ENCODE measurements at places on chromosomes 5 and 9.

DNA sequence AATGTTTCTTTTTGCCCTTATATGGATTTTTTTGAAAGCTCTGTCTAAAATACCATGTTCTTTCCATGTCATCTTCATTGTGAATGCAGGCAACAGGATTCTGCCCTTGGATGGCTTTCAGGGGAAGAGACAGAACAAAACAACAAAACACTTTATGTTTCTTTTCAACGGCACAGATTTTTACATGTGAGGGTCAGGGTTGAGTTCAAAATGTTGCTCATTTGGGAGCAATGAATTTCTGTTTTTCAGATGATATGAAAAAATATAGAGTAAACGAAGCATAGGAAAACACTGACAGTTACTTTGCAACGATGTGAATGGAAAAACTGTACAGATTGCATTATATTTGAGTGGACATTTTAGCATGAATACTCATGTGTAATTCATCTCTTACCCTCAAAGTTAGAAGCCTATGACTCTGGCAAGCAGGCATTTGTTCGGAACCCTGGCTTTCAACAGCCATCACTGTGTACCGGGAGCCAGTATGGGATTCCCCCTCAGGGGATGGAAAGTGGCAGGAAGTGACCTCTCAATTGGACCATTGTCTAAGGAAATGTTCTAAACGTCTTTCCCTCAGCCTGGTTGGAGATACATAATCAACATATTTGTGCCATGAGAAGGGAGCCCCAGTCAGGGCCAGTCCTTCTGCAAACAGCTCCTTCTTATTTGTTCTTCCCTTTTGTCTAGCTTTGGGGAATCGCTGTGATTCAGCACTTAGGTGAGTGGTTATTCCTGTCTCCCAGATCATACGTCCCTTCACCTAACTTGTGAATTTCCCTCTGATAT is 153.9 kb upstream of the MEF2C start:
- no peak for DNase-seq

DNA sequence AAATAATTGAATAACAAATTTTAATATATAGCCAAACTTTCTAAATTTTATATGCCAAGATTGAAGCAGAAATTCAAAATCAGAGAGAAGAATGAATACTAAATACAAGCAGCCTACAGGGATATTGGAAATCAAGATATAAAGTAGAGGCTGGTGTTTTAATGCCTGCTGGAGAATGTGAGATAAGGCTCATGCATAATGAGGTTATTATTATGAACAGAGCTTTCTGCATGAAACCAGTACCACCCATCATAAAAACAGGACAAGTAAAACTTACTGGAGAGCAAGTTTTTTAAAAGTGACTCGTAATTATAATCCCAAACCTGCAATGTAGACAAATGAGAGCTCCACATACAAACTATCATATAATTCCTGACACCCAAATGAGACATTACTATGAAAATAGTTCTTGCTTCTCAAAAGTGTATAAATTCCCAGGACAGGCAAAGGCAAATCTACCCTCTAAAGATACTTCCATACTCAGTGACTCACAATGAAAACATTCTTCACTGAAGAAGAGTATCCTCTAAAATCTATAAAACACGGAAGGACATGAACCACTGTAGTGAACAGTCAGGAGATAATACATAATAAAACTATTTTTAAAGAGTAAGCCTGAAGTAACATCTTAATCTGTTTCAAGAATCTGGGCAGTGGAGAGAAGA is 532.0 kb upstream of the GRAMD2B start:
- no peak for DNase-seq

DNA sequence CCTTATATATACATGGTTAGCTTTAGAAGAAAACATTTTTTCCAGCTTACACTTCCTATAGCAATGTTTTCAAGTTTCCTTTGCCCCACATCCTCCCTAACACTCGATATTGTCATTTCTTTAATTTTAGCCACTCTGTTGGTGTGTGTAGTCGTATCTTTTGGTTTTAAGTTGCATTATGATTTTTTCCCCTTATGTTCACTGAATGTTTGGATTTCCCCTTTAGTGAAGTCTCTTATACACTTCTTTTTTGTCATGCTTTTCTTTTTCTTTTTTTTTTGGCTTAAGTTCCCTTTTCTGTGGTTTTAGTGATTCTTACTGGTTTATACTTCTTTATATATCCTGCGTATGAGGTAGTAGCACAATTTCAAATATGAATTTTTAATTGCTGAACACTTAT is 58.8 kb downstream of the KDM4C start:
- no peak for DNase-seq

DNA sequence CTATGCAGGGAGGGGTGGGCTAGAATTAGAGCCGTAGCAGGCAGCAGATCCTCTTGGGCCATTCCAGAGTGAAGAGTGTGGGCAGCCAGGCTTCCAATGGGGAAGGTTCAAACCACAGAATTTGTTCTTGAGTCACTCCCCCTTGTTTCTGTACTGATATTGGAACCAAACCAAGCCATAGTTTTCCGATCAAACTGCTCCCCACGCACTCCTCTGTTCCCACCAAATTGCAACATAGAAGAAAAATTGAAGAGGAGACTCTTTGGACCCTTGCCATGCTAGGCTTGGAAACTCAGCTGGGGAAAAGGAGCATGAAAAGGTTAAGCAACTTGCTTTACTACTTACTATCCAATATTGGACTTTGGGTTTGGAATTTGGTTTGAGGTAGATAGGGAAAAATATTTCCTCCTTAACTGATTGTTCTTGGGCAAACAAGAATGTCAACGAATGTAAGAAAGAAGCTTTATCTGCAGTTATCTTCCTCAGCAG is 165.8 kb upstream of the NR3C1 start:
- no peak for DNase-seq

- no peak for DNase-seq
Observed at GRCh38 chr9:129524582-129525270, 96.2 kb downstream of the C9orf50 start.

- DNase-seq: no peak
Observed at GRCh38 chr5:67813877-67814539, 401.5 kb upstream of the PIK3R1 start.

GRCh38 chr5:158877706-158878105 is 222.0 kb downstream of the EBF1 start:
- DNase-seq: no peak

GRCh38 chr5:137858223-137858916 is 9.3 kb upstream of the MYOT start:
- DNase-seq: no peak

DNA sequence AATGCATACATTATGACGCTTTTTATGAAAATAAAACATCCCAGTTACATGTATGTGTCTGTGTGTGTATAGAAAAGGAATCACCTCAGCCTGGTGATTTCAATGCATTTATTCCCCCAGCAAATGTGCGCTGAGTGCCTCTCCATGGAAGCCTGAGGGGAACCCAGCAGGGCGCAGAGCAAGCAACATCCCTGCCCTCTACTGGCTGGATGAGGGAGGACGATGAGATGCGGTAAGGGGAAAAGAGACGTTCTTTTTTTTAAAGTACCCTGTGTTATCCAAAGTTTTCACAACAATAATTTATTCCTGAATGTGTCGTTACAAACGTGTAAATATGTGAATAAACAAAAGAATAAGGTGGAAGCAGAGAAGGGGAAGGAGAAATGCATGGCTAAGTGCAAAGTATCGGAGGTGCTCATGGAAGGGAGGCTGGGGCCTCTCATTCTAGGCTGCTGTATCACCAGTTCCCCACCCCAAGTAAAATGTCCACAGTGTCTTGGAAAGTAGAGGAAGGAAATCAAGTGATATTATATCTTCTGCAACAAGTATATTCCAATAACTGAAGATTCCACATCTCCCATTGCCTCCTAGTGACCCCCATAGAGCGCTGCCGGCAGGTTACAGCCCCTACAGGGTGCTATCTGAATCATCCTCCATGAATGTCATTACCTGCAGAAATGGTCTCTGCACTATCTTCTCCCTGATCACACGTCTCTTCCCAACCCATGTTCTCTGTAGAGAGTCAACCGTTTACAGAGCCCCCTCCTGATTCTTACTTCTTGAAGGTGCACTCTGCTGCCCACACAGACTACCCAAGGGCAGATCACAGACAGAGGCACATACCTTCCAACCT is 13.0 kb upstream of the ABLIM3 start:
- no peak for DNase-seq

GRCh38 chr9:18989097-18989496 is 43.9 kb downstream of the SAXO1 start:
- DNase-seq: no peak

DNA sequence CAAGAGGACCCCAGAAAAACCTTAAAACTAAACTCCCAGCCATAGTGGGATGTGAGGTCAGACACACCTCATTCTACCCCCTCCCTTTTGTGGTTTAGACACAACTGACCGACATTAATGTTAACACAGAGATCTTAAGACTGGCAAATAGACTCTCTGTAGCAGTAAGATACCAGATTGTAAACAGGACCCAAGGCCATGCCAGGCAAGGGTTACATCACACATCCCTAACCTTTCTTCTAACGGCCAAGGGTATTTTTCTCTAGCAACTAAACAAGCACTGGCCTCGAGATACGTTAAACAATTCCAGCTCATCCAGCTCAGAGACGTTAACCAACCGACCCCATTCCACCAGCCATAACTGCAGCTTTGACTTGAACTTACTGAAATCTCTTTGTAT is 38.8 kb downstream of the NSUN2 start:
- DNase-seq: no peak

DNA sequence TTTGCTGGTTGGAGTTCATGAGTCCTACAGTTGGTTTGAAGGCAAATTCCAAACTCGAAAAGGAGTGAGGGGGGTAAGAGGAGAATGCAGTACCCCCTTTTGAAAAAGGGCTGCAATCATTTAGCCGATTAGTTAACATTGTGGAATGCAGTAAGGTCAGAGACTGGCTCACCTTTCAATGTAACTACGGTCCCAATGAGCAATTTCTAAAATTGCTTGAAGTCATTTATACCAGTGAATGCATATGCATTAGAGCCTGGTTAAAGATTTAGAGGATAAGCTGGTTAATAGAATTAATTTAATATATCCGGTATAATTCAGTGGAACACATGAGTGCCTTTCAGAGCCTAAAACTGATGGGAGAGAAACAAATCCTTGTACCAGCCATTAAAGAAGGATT is 172.6 kb upstream of the PAPPA start:
- no peak for DNase-seq

GRCh38 chr5:8478326-8478725 is 609.4 kb downstream of the MTRR start:
- no peak for DNase-seq

DNA sequence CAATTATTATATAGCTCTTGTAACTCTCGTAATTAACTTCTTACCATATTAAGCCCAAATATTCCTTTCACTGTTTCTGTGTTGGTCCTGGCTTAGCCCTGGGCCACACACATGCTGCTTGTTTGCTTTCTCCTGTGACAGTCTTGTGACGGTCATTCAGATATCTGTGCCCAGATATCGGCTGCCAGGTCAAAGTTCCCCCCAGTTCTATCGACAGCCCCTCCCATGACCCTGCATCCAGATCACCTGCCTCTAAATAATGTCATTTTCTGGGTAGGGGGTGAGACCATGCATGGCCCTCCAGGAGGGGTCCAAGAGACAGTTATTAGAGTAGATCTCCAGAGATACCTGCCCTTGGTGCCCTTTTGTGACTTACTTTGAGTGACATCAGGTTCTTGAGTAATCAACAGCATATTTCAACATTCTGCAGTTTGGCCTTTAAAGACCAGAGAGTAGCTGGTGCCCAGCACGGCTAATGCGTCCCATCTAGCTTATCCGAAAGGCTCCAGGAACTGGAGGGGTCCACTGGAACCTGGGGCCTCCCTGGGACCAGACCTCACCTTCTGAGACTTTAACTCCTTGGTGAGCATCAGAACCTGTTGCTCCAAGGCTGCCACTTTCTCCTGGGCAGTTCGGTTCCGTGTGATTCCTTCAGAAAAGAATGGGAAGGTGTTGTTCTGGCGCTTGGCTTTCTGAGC is 26.9 kb downstream of the TBC1D2 start:
- no peak for DNase-seq

- DNase-seq: no peak
Observed at GRCh38 chr5:40430101-40430710, 249.5 kb upstream of the PTGER4 start.

GRCh38 chr5:139577689-139578290 is 16.7 kb downstream of the UBE2D2 start:
- DNase-seq: no peak

- no peak for DNase-seq
Observed at GRCh38 chr9:14746626-14747025, 24.1 kb upstream of the CER1 start.

DNA sequence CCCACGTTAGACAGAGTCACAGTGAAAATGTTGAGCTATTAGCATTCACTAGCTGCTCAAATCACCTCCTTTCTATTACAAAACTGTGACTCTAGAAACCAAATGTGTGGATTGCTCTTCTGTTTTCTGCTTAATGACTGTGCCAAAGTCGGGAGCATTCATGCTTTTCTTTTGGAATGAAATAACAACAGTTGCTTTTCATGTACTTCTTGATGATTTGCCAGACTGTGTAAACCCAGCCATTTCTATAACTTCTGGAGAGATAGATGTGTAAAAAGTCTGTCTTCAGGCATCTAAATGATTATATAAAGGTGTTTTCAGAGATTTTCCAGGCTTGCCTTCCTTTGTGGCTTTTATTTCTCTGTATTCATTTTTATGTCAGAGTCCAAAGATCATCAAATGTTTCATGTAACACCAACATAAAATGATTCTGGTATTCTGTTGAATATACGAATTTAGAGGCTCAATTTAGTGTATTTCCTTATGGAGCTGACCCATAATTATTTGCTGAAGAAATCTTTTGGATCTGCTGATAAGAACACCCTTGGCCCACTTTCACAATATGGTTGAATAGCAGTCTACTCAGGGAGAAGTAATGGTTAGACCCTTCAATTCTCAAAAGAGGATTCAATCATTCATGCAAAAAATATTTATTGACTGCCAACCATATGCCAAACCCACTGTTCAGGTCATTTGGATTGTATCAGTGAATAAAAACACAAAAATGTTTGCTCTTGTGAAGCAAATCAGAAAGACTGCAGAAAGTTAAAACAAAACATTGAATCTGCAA is 581.2 kb downstream of the CDH18 start:
- no peak for DNase-seq

GRCh38 chr5:33479311-33479710 is 38.5 kb downstream of the TARS1 start:
- DNase-seq: no peak

DNA sequence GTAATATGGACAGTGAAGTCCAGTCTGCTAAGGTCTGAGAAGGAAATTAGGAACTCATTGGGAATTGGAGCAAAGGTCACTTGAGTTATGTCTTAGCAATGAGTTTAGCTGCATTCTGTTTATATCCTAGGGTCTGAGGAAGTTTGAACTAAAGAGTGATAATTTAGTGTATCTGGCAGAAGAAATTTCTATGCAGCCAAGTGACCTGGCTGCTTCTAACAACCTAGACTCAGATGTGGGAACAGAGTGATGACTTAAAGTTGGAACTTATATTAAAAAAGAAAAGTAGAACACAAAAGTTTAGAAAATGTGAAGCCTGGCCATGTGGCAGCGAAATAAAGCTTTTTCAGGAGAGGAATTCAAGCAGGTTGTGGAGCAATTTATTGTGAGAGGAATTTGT is 106.2 kb downstream of the PRDM9 start:
- no peak for DNase-seq

- no peak for DNase-seq
Observed at GRCh38 chr5:169263591-169263990, 37.3 kb downstream of the SLIT3 start.

Measured in activated T-cell treated with anti-CD3 and anti-CD28 coated beads, Interleukin-2, amount 50 U/mL, for 24 hours (primary cell).